ENCODE measurements at places on chromosomes 12 and 14. TPM values are rescaled to one million over a fixed set of nuclear protein-coding genes. Genes with fewer than 3 reads are reported as not detected.

POTEG gene
- not detected for total RNA-seq

CAND1 gene
- 86.7 TPM for total RNA-seq

CIROP gene
- total RNA-seq: not detected

AKAP5 gene
- 0.86 TPM for total RNA-seq

ULK1 gene
- total RNA-seq: 23.9 TPM

GPN3 gene
- total RNA-seq: 12.0 TPM

BDKRB1 gene
- total RNA-seq: 46.7 TPM

Measured in placental pericyte (primary cell).